CD14-positive monocyte (primary cell): ENCODE measurements at places on chromosomes 16 and 17. TPM values are rescaled to one million over a fixed set of nuclear protein-coding genes. Genes with fewer than 3 reads are reported as not detected.

- peaks cover 14% of the 10 kb centered on the region for H3K4me1 ChIP-seq
- H3K27me3 ChIP-seq: no peaks in the 10 kb centered on the region
- no peaks in the 10 kb centered on the region for H3K36me3 ChIP-seq
- DNase-seq: no peak
Measured at GRCh38 chr17:2444382-2444781, 43.5 kb upstream of the MNT start.

Gene ZP2
- polyA plus RNA-seq: not detected in 2 replicates

DNA sequence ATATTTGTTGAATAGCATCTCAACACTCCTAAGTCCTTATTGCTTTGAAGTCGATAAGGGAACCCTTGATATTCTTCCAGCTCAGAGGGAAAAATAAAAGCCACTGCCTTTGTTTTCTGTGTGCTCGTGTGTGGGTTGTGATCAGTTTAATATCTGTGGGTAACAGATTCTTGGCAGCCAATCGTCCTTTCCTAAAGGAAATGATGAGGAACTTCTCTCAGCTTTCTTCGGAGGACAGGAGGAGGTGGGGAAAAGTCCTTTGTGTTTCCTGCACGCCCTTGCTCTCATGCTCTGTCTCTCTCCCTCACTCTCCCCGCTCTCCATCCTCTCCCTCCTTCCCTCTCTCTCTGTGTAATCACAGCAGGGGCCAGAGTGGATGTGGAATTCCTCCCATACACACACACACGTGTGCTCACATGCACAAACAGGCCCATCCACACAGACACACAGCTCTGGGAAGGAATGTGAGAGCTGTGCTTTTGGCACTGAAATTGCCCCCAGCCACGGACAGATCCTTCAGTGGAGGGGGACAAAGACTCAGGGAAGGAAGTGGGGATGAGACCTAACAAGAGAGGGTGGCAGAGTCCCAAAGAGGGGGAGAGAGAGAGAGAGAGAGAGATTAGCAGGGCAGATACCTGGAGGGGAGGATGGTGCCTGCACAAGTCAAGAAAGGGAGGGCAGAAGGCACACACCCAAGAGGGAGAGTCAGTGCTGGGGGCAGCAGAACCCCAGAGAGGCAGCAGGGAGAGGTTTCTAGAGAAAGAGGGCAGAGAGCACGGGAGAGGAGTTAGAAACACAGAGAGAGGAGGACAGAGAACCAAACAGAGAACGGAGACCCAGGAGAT, 83.5 kb upstream of the PLCG2 start:
- H3K4me1 ChIP-seq: no peaks in the 10 kb centered on the region
- H3K27ac ChIP-seq: peak overlapping the region; percentile 51
- H3K4me3 ChIP-seq: no peak overlapping the region
- no peaks in the 10 kb centered on the region for H3K27me3 ChIP-seq

Gene KREMEN2
- polyA plus RNA-seq: not detected

Gene LITAFD
- not detected for polyA plus RNA-seq

Gene HOXB13
- not detected for polyA plus RNA-seq

- no peaks in the 10 kb centered on the region for H3K27me3 ChIP-seq
- H3K4me3 ChIP-seq: no peak overlapping the region
- H3K36me3 ChIP-seq: peaks cover 44% of the 10 kb centered on the region
- DNase-seq: no peak
Measured at GRCh38 chr16:24009955-24010354, 174.2 kb downstream of the PRKCB start.

- no peaks in the 10 kb centered on the region for H3K36me3 ChIP-seq
- no peaks in the 10 kb centered on the region for H3K27me3 ChIP-seq
- no peak overlapping the region for H3K4me3 ChIP-seq
- no peak overlapping the region for H3K27ac ChIP-seq
Measured at GRCh38 chr16:35140293-35140986, 1681.0 kb downstream of the TP53TG3F start.

Gene FNDC8
- not detected for polyA plus RNA-seq

Gene CLEC10A
- 61.9 TPM for polyA plus RNA-seq

Gene MYH2
- polyA plus RNA-seq: not detected in 2 replicates

GRCh38 chr17:69605571-69605970, 191.1 kb downstream of the MAP2K6 start:
- no peaks in the 10 kb centered on the region for H3K27me3 ChIP-seq
- no peak for DNase-seq
- H3K27ac ChIP-seq: no peak overlapping the region
- H3K36me3 ChIP-seq: no peaks in the 10 kb centered on the region
- H3K4me3 ChIP-seq: no peak overlapping the region
- peaks cover 28% of the 10 kb centered on the region for H3K4me1 ChIP-seq

- no peaks in the 10 kb centered on the region for H3K27me3 ChIP-seq
- no peaks in the 10 kb centered on the region for H3K4me1 ChIP-seq
- no peak overlapping the region for H3K27ac ChIP-seq
- no peak overlapping the region for H3K4me3 ChIP-seq
- no peak for DNase-seq
Measured at GRCh38 chr17:72406498-72406897, 285.7 kb downstream of the SOX9 start.

Gene SRCIN1
- 0.01 and 0.06 TPM in 2 replicates for polyA plus RNA-seq

Gene NTN1
- not detected for polyA plus RNA-seq

Gene TP53TG3F
- not detected for polyA plus RNA-seq

Gene AHSP
- polyA plus RNA-seq: 0.84 TPM

GRCh38 chr17:73096866-73097265, 4.4 kb upstream of the SLC39A11 start:
- peaks cover 60% of the 10 kb centered on the region for H3K4me1 ChIP-seq
- H3K4me3 ChIP-seq: peak overlapping the region; percentile 37
- DNase-seq: peak; percentile 67

Gene PYDC1
- polyA plus RNA-seq: not detected

DNA sequence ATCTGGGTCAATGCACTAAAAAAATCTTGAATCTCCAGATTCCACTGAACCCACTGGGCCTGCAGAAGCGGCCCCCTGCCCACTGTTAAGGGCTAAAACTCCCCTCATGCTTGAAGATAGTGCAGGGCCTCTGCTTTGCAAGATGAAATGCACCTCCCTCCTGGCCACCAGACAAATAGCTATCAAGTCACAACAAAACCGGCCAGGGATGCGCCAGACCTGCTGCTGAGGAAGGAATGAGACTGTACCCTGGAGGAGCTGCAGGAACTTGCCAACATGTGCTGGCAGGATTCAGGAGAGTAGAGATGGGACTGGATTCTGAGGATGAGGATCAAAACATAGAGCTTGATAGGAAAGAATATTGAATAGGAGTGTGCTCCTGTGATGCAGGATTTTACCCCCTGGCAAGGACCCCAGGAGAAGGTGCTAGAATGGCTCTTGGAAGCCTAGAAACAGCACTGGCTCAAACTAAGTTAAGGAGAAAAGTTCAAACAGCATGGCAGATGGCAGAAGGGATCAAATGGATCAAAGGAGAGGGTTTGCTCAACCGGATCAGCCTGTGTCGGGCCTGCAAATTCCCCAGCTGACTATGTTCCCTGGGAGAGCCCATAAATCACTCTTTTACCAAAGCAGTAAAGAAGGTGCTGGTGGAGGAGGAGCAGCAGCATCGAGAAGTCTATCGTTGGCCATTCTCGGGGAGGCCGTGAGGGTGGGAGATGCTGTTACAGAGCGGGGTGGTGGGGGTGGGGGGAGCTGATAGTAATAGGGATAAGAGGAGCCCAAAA, 27.2 kb upstream of the XYLT2 start:
- no peak overlapping the region for H3K4me3 ChIP-seq
- H3K4me1 ChIP-seq: no peaks in the 10 kb centered on the region
- DNase-seq: no peak
- H3K27ac ChIP-seq: no peak overlapping the region

GRCh38 chr16:12215277-12216105, 239.0 kb downstream of the SNX29 start:
- H3K27ac ChIP-seq: no peak overlapping the region
- no peak overlapping the region for H3K4me3 ChIP-seq
- no peaks in the 10 kb centered on the region for H3K27me3 ChIP-seq
- no peaks in the 10 kb centered on the region for H3K4me1 ChIP-seq
- no peak for DNase-seq

DNA sequence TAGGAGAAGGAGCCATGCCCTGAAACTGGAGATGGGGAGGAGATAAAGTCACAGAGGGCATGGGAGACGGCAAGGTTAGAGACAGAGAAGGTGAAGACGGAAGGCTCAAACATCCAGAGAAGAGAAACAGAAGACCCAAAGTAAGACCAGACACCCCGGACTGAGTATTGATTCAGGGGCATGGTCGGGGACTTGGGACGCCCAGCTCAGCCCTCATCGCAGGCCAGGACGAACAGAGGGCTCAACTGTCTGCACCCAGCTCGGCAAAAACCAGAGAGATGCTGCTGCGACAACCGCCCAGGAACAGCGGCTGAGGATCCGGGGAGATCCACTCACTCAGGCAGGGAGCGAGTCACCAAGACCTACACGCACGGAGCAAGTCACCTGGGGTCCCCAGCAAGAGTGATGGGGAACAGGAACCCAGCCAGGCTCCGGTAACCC, 999 bp downstream of the XYLT1 start:
- DNase-seq: peak; percentile 35
- H3K36me3 ChIP-seq: peaks cover 3% of the 10 kb centered on the region
- H3K4me3 ChIP-seq: peak overlapping the region; percentile 92
- H3K27ac ChIP-seq: peak overlapping the region; percentile 7

- H3K36me3 ChIP-seq: no peaks in the 10 kb centered on the region
- DNase-seq: no peak
- no peaks in the 10 kb centered on the region for H3K27me3 ChIP-seq
Measured at GRCh38 chr16:9913604-9914326, 268.5 kb downstream of the GRIN2A start.

- DNase-seq: peak; percentile 17
- no peaks in the 10 kb centered on the region for H3K36me3 ChIP-seq
- H3K4me3 ChIP-seq: no peak overlapping the region
- no peak overlapping the region for H3K27ac ChIP-seq
- H3K27me3 ChIP-seq: no peaks in the 10 kb centered on the region
Measured at GRCh38 chr17:63293323-63294075, 152.6 kb downstream of the CYB561 start.

Gene MGAT5B
- polyA plus RNA-seq: not detected

Gene PTGES3L
- not detected for polyA plus RNA-seq

Gene TNFRSF13B
- 0.47 TPM for polyA plus RNA-seq
